Type B pancreatic cell (in vitro differentiated cells): ENCODE measurements at places on chromosomes 16 and 17. TPM values are rescaled to one million over a fixed set of nuclear protein-coding genes. Genes with fewer than 3 reads are reported as not detected.
A peak's percentile ranks its signal among the peaks of the same experiment; 100 is the strongest.

NPIPA8 gene
- 0.31 TPM in 1 of 2 replicates, not detected in the other for total RNA-seq

DNA sequence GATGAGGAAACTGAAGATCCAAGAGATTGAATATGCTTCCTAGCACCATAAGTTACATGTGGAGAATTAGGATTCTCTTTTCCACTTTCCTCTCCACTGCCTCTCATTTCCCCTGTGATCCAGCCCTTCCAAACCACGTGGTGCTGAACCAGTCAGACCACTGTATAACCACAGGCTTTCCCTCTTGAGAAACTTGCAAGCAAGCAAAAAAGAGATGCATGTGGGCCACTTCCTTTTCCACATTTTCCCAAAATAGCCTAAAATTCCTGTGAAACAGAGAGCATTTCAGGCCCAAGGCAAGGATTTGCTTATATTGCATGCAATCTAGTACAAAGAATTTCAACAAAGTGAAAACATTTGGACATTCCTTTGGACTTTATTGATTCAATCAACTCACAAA, 59.3 kb upstream of the KSR1 start:
- no peak overlapping the region for H3K4me3 ChIP-seq
- H3K27ac ChIP-seq: no peak overlapping the region
- no peak for DNase-seq
- no peaks in the 10 kb centered on the region for H3K4me1 ChIP-seq
- H3K36me3 ChIP-seq: no peaks in the 10 kb centered on the region
- H3K27me3 ChIP-seq: peaks cover 20% of the 10 kb centered on the region

- H3K4me3 ChIP-seq: no peak overlapping the region
- H3K36me3 ChIP-seq: no peaks in the 10 kb centered on the region
- peak; percentile 89 for DNase-seq
Measured at GRCh38 chr17:2749784-2750181, 331 bp upstream of the CCDC92B start.

- no peak for DNase-seq
- H3K27ac ChIP-seq: no peak overlapping the region
- H3K4me3 ChIP-seq: no peak overlapping the region
- H3K36me3 ChIP-seq: peaks cover 10% of the 10 kb centered on the region
Measured at GRCh38 chr17:79080349-79080748, 5.7 kb downstream of the ENGASE start.

DNA sequence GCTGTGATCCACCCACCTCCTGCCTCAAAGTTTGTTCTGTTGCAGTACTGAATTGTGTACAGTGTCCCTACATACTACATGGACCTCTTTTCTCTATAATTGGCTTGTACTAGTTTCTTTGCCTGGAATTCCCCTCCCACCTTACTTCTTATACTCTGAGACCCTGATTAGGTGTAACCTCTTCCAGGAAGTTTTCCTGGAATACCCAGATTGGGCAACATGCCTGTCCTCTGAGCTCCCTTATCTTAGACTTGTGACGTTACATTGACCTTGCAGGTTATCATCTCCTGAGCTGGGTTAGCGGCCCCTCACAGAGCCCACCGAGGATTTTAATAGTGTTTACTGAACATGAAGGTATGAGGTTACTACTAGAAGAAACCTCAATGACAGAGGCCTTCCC, 237.0 kb downstream of the ZNF423 start:
- H3K36me3 ChIP-seq: peaks cover 7% of the 10 kb centered on the region
- DNase-seq: peak; percentile 3
- no peaks in the 10 kb centered on the region for H3K27me3 ChIP-seq
- H3K27ac ChIP-seq: no peak overlapping the region
- H3K4me1 ChIP-seq: peaks cover 8% of the 10 kb centered on the region

DNA sequence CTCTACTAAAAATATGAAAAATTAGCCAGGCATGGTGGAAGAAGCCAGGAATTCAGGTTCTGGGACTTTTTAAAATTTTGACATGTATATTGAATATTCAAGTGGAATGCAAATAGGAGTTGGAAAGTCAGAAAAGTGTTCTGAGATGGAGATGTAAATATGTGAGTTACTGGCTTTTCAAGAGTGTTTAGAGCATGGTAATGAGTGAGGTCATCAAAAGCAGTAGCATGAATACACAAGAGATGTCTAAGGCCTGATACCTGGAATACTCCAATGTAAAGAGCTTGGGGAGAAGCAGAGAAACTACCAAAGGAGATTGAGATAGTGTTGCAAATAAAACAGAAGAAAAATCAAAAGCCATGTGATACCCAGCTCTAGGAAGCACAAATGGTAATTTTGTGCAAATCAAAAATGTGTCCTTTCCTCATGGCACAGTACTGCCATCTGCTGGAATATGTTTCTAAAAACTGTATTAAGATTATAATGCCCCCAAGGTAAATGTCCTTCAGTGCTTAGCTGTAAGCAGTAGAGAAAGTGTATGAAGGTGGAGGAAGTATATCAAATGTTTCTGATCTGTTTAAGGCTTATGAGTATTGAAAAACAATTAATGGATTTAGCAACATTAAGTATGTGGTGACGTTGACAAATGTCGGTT, 908.4 kb downstream of the KCNJ18 start:
- no peaks in the 10 kb centered on the region for H3K27me3 ChIP-seq
- H3K27ac ChIP-seq: no peak overlapping the region
- H3K4me1 ChIP-seq: no peaks in the 10 kb centered on the region
- no peak for DNase-seq
- no peak overlapping the region for H3K4me3 ChIP-seq

- H3K4me3 ChIP-seq: no peak overlapping the region
- DNase-seq: no peak
- peaks cover 16% of the 10 kb centered on the region for H3K4me1 ChIP-seq
- H3K36me3 ChIP-seq: no peaks in the 10 kb centered on the region
- H3K27me3 ChIP-seq: peaks cover 3% of the 10 kb centered on the region
- H3K27ac ChIP-seq: no peak overlapping the region
Measured at GRCh38 chr17:29980261-29980660, 38.8 kb downstream of the EFCAB5 start.

GRCh38 chr16:381789-382717, at the start of gene PGAP6:
PGAP6 (minus strand) TSS chr16:381978; CDS start chr16:381821, 157 bp downstream.
- H3K4me1 ChIP-seq: peaks cover 18% of the 10 kb centered on the region
- DNase-seq: no peak
- no peaks in the 10 kb centered on the region for H3K36me3 ChIP-seq

GRCh38 chr17:76233588-76234353, 6.5 kb downstream of the RNF157 start:
- peaks cover 2% of the 10 kb centered on the region for H3K27me3 ChIP-seq
- no peak overlapping the region for H3K4me3 ChIP-seq
- peaks cover 8% of the 10 kb centered on the region for H3K4me1 ChIP-seq
- H3K36me3 ChIP-seq: no peaks in the 10 kb centered on the region
- no peak overlapping the region for H3K27ac ChIP-seq
- no peak for DNase-seq

DNA sequence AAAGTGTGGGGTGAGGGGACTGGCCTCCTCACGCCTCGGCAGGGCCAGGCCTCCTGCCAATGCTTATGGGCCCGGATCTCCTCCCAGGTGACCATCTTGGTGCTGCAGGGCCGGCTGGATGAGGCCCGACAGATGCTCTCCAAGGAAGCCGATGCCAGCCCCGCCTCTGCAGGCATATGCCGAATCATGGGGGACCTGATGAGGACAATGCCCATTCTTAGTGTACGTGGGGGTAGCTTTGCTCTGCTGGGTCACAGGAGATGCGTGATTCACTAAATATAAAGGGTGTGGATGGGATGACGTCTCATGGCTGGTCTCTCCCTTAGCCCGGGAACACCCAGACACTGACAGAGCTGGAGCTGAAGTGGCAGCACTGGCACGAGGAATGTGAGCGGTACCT, 19.5 kb downstream of the NUP85 start:
- peaks cover 6% of the 10 kb centered on the region for H3K36me3 ChIP-seq
- H3K27me3 ChIP-seq: no peaks in the 10 kb centered on the region
- H3K4me1 ChIP-seq: no peaks in the 10 kb centered on the region

DNA sequence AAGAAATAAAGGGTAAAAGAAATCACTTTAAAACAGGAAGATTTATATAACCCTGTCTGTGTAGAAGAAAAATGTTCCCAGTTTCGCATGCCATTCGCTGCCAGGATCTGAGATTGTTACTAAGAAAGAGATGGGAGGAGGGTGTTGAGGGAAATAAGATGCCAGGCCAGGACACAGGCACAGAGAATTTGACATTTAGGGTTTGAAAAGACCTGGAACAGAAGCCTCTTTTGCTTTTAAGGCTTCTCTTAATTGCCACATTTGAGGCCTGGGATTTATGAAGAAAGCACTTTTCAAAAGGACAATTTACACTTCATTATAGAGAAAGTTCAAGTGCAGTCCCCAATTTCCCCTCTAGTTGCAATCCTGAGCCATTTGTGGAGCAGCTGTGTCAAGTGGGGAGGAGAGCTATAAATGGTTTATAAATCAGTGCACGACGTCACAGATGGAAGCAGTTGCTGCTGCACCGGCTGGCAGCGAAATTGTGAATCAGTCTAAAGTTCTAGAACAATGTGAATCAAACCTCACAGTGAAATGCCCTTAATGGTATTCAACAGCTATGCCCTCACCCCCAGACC, 26.5 kb upstream of the C16orf87 start:
- no peak overlapping the region for H3K27ac ChIP-seq
- no peaks in the 10 kb centered on the region for H3K27me3 ChIP-seq
- H3K4me1 ChIP-seq: peaks cover 42% of the 10 kb centered on the region
- peak overlapping the region; percentile 24 for H3K4me3 ChIP-seq
- DNase-seq: no peak

- H3K36me3 ChIP-seq: peaks cover 6% of the 10 kb centered on the region
- H3K27ac ChIP-seq: peak overlapping the region; percentile 16
- no peak for DNase-seq
- no peak overlapping the region for H3K4me3 ChIP-seq
- H3K4me1 ChIP-seq: no peaks in the 10 kb centered on the region
Measured at GRCh38 chr16:4433914-4434787, 8.5 kb downstream of the DNAJA3 start.

GRCh38 chr17:71024172-71024571, 854.8 kb downstream of the KCNJ2 start:
- no peak overlapping the region for H3K27ac ChIP-seq
- no peak overlapping the region for H3K4me3 ChIP-seq
- H3K36me3 ChIP-seq: no peaks in the 10 kb centered on the region
- no peak for DNase-seq

DNA sequence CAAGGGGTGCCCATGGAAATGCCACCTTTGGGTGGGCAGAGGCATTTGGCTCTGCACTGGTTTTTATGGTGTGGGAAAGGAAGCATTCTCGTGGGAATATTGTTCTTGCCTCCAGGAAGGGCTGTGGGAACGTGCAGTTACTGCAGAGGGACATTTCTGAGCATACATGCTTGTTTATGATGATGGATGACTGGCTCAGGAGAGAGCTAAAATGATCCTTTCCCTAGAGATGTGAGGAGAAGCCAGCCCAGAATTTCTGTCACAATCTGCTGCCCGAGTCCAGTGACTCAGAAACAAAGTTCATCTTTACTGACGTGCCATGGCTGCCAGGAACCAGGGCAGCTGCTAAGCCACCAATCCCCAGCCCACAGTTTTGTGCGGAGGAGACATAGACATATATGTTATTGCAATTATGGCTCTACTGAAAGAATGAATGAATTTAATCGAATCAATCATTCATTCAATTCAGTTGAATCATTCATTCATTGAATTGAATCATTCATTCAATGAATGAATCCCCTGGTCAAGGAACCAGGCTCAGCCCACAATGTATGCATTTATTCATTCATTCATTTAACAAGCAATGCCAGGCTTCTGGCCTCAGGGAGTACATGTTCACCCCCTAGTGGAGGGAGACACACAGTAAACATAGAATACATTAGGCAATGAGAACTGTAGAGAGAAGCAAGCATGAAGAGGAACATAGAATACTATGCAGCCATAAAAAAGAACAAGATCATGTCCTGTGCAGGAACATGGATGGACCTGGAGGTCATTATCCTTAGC, 414.4 kb upstream of the HSBP1 start:
- H3K27ac ChIP-seq: no peak overlapping the region

SPATA22 gene
- not detected in 2 replicates for total RNA-seq

- H3K4me3 ChIP-seq: no peak overlapping the region
- H3K27me3 ChIP-seq: peaks cover 14% of the 10 kb centered on the region
- no peak overlapping the region for H3K27ac ChIP-seq
- H3K4me1 ChIP-seq: peaks cover 23% of the 10 kb centered on the region
- H3K36me3 ChIP-seq: no peaks in the 10 kb centered on the region
- no peak for DNase-seq
Measured at GRCh38 chr17:73874008-73874720, 229.9 kb upstream of the SDK2 start.

- DNase-seq: no peak
- no peaks in the 10 kb centered on the region for H3K36me3 ChIP-seq
- H3K4me1 ChIP-seq: peaks cover 47% of the 10 kb centered on the region
- peak overlapping the region; percentile 87 for H3K27ac ChIP-seq
- H3K27me3 ChIP-seq: no peaks in the 10 kb centered on the region
Measured at GRCh38 chr16:79768276-79768970, 167.9 kb upstream of the MAF start.

MYL11 gene
- total RNA-seq: 10.4 and 21.7 TPM in 2 replicates

CCT6B gene
- 1.5 and 1.8 TPM in 2 replicates for total RNA-seq

FA2H gene
- total RNA-seq: 5.0 and 7.0 TPM in 2 replicates

GRCh38 chr16:70611224-70611598, 35.1 kb upstream of the IL34 start:
- H3K27me3 ChIP-seq: no peaks in the 10 kb centered on the region
- H3K36me3 ChIP-seq: no peaks in the 10 kb centered on the region
- no peak overlapping the region for H3K27ac ChIP-seq
- H3K4me3 ChIP-seq: no peak overlapping the region
- DNase-seq: no peak

DNA sequence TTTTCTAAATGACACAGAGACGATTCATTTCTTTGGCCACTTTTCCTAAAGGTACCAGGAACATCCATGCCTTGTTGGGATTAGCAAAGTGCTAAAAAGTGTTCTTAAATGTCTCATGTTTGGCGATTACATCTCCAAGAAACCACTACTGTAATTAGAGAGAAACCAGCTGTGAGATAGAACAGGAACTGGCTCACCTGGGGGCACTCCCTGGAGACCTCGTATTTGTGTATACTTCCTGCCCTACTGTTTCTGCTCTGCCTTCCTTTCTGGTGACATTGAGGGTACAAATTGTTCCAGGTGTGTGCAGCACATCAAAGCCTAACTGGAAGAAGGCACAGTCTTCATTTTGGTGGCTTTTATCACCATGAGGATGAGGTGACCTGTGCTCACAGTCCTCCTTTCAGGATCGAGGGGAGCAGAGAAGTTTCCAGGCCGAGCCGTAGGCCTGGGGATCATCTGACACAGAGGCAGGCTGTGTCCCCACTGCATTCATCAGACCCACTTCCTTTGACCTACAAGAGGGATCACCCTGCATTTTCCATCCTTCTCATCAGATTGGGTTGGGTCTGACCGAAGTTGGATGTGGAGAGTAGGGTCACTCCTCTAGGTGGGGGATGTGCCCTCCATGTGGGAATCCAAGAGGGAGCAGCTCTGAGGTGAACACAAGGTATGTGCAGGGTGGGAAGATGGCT, 23.7 kb downstream of the CCL4 start:
- no peaks in the 10 kb centered on the region for H3K4me1 ChIP-seq
- no peak overlapping the region for H3K4me3 ChIP-seq
- DNase-seq: no peak
- no peak overlapping the region for H3K27ac ChIP-seq

ACSF2 gene
- 57.3 and 75.0 TPM in 2 replicates for total RNA-seq

NUBP1 gene
- total RNA-seq: 20.8 and 24.1 TPM in 2 replicates
